Activated CD8-positive, alpha-beta memory T cell treated with anti-CD3 and anti-CD28 coated beads, Interleukin-2, amount 50 U/mL, for 4 hours (primary cell): ENCODE measurements at places on chromosomes 12 and 14.

DNA sequence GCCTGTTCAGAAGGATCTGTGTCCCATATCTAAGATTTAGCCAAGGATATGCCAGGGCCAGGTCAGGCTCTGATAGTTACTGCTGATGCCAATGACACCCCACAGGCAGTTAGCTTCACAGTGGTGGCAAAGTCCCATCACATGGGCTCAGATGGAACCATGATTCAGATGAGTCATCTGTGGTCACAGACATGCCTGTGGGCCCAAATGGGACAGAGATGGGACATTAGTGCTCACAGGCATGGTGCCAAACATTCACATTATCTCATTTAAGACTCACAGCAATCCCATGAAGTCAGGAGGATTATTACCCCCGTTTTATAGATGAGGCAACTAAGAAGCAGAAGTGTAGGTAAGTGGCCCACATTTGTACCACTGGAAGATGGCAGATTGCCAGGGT, 207.8 kb downstream of the DPF3 start:
- no peak for DNase-seq

DNA sequence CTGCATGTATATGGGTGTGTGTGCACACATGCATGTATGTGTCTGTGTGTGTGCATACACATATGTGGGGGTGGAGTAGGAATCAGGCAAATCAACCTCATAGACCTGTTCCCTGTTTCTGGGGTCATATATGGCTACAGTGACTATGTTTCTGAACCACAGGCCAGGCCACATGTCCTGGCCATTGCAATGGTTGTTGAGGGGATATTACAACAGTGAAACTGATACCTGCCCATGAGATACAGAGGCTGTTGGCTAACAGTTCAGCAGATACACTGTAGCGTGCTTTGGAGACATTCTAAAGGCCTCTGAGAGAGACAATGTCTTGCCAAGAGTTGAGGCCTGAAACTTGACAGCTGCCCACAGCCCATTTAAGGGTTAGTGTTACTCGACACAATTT, 47.3 kb upstream of the FOS start:
- DNase-seq, result no peak

DNA sequence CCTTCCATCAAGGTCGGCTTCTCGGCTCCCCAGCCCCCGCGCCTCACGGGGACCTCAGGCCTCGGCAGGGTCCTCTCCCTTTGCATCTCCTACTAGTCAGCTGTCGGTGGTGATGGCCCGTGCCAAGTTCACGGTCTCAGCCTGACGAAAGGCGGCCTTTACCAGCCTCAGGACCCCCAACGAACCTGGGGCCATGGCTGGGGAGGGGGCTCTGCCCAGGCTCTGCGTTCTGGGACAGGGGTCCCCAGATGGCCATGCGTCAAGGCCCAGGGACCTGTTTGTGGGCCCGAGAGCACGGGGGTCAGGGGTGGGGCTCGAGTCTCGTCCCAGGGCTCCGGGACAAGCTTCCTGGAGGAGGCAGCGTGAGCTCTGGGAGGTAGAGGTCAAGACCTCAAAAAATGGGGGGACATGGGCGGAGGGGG, 32.8 kb upstream of the DEGS2 start:
- no peak for DNase-seq

DNA sequence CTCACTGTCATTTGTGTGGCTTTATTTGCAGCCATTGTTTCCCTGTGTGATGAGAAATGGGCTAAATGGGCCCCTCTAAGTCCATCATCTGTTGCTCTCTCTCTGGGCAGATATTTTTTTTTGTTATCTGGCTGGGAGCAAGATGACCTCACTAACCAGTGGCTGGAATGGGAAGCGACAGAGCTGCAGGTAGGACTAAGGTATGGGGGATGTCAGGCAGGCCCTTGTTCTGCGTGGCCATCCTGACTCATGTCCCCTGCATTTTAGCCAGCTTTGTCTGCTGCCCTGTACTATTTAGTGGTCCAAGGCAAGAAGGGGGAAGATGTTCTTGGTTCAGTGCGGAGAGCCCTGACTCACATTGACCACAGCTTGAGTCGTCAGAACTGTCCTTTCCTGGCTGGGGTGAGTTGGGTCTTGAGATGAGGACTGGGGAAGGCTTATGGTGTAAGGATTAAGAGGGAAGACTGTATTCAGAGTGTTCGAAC, 1.3 kb downstream of the MARS1 start:
- no peak for DNase-seq

- no peak for DNase-seq
Measured at GRCh38 chr12:96136725-96137378, 57.3 kb upstream of the ELK3 start.

- no peak for DNase-seq
Measured at GRCh38 chr12:117825827-117826226, 143.0 kb downstream of the KSR2 start.
